ENCODE measurements at places on chromosomes 7 and 10.

GRCh38 chr7:140778975-140779374 lies 82.5 kb downstream of the NDUFB2 start:
- no peak for DNase-seq

DNA sequence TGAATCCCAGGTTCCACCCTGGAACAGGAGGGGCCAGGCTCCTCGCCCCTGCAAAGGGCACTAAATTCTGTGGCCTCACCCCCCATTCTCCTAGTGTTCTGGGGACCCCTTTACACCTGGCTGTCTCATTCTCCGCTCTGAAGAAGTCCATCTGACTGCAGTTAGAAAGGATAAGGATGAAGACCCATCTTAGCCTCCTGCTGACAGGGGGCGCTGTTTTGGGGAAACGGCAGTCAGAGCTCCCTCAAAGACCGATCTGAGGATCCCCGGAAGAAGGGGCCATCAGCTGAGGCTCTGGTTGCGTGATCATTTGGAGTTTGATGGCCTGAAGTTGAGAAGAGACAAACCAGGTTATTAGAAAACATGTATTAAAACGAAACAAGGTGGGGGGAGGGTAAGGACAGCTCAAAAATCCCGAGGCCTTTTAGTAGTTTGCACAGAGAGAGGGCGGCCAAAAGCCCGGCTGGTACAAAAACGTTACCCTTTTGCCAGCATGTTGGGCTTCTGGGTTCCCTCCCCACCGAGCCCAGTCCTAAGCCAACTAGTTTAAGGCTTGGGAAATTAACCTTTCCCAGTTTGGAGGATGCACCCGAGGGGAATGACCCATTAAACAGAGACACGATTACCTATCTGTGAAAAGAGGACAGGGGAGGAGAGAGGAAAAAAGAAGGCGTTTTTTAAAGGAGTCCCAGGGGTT lies 102.8 kb downstream of the CHN2 start:
- no peak for DNase-seq

DNA sequence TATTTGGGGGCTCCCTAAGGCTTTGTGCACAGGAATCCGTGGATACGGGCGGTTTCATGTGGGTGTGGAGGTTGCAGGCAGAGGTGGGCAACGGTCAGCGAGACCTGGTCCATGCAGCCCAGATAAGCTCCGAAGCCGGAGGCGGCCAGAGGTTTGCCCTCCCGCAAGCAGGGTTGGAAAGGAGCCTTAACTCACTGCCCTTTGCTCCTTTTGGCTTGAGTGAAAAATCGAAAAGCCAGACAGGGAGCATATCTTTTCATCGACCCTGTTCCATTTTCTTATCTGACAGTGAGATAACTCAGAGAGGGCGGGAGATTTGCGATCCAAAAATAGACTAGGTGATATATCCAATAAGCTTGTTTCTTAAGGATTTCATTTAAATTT lies 1.5 kb downstream of the GRM3 start:
- DNase-seq, result no peak

- no peak for DNase-seq
Measured at GRCh38 chr7:12785473-12785872, 98.0 kb downstream of the ARL4A start.

GRCh38 chr7:5143935-5144903 lies 45.8 kb upstream of the WIPI2 start:
- DNase-seq, result peak; percentile 94

- DNase-seq, result no peak
Measured at GRCh38 chr7:117152213-117153007, 170.4 kb downstream of the WNT2 start.

DNA sequence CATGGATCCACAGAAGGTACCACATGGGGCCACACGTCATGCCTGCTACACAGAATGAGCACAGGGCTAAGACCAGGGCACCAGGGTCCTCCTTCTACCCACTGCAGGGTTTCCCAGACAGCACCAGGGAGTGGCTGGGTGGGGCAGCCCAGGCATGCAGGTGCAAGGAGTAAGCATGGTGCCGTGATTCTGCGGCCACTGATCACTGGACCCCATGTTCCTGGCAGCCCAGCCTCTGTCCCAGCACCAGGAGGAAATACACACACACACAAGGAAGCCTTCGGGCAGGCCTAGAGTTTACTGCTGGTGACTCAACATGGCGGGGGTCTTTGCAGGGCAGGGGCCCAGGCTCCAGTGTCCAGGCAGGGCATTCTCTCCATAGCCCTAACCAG lies 13.9 kb downstream of the ATP6V1F start:
- no peak for DNase-seq

DNA sequence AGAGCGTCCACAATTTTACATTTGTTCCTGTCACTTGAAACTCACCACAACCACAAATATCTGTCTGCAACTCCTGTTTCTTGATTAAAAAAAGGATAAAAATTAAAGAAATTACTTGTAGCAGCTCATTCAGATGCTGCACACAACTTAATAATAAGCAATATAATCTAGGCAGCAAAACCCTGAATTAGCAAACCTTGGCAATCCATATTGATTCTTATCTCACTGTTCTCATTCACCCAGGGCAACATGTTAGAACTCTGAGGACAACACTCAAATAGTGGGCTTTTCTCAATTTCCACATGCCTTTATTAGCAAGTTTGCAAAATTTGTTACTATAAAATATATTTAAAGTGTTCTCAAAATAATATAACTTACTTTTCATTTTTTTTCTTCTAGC lies 38.9 kb downstream of the BAZ1B start:
- no peak for DNase-seq

DNA sequence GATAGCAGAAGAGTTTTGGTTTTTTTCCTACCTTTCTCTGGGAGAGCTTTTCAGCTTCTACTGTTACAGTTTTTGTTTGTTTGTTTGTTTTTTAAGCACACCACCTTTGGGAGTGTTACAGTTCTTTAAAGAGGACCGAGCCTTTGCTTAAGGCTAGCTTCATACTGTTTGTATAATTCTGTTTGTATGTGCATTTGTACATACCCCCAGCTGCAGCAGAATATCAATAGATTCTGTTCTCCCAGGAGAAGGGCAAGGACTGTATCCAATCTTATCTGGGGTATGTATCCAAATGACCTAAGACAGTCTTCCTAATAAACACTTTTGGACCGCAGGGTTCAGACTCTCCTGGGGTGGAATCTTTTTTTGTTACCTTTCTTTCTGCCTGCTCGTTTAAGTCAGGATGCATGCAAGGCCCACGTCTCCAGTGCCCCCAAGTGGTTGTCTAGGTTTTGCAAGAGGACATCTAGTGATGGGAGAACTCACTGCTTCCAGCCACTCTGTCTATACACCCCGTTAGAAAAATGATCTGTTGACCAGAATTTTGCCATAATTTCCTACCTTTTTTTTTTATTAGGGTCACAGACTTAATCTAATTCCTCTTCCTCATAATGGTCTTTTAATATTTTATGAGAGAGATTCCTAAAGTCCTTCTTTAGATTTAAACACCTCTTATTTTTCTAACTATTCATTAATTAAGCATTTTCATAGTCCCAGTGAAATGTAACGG lies 23.9 kb downstream of the NRF1 start:
- DNase-seq, result peak; percentile 60

GRCh38 chr10:114458955-114459354 lies 54.7 kb upstream of the AFAP1L2 start:
- peak; percentile 31 for DNase-seq

DNA sequence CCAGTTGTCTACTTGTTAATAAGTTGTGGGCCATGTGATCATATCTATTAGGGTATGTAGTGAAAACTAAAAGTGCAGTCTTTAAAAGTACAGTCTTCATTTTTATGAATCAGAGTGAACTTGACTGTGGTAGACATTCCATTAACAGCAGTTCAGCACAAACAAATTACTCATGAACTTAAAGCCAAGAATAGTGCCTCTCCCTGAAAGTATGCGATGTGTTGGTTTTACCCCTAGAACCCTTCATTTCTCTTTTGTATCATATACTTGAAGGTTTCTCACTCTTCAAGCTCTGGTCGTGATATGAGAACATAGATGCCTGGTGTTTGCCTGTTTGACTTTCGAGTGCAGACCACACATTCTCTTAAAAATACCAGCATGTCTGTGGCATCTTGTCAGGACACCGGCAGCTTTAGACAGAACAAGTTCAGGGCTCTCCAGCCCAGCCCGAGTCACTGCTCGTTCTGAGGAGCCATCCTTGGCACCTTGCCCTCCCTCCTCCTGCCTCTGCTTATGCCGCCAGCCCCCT lies 159.3 kb downstream of the LCOR start:
- DNase-seq, result no peak

GRCh38 chr10:79453392-79453791 lies 8.0 kb upstream of the ZCCHC24 start:
- DNase-seq, result no peak

DNA sequence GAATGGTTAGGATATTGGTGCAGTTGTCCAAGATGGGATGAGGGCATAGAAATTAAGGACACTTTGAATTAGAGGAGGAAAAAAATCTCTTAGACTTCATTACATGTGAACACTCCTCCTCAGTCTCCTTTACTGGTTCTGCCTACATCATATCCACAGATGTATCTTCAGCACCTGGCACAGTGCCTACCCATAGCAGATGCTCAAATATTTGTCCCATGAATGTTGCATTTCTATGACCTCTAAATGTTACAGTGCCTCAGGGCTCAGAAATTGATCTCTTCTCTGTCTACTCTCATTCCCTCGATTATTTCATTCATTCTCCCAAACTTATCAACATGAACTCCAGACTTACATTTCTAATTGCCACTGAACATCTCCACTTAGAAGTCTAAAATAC lies 17.1 kb downstream of the CNNM1 start:
- no peak for DNase-seq
